Stimulated activated CD8-positive, alpha-beta memory T cell treated with anti-CD3 and anti-CD28 coated beads, Interleukin-15, amount 100 ng/mL, for 4 hours (primary cell): ENCODE measurements at places on chromosomes 1 and 21.

DNA sequence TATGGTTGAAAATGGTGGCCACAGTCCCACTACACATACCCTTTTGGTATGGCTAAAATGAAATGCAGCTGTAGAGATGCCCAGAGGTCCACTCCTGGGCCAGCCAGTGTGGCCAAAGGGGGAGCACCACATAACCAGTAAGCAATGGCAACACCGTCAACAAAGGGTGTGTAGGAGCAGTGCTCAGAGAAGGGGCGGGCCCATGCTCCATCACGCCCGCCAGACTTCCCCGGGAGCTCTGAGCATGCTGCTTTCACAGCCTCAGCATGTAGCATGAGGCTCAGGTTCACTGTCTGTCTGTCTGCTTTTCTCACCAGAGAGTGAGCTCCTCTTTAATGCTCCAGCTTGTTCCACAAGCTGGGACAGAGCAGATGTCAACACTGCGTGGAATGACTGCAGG lies 537.6 kb downstream of the MATN1 start:
- no peak for DNase-seq

GRCh38 chr1:243745356-243745755 lies 104.7 kb downstream of the AKT3 start:
- DNase-seq = no peak

DNA sequence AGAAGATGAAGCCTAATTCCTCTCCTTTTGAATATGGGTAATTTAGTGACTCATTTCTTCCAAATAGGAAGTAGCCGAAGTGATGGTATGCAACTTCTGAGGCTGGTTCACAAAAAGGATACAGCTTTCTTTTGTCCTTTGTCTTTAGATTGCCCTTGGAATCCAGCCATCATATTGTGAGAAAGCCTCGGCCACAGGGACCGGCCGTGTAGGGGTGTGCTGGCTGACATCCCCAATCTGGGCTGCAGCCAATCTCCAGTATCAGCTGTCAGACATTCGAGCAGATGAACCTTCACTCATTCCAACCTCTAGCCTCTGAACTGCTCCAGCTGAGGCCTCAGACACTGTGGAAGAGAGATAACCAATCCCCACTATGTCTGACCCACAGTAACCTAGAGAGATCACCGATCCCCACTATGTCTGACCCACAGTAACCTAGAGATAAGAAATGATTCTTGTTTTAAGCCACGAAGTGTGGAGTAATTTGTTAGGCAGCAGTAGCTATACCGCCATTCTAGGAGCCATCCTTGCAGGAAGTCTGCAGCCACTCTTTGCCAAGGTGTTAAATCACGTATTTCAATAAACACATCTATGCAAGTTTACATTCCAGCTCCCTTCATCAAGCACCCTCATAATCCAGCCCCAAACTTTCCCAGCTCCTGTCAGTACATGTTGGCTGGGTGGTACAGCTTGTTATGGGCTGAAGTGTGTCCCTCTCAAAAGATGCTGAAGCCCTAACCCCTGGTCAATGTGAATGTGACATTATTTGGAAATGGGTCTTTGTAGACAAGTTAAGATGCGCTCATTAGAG lies 2.9 kb upstream of the DIP2A start:
- DNase-seq = no peak

DNA sequence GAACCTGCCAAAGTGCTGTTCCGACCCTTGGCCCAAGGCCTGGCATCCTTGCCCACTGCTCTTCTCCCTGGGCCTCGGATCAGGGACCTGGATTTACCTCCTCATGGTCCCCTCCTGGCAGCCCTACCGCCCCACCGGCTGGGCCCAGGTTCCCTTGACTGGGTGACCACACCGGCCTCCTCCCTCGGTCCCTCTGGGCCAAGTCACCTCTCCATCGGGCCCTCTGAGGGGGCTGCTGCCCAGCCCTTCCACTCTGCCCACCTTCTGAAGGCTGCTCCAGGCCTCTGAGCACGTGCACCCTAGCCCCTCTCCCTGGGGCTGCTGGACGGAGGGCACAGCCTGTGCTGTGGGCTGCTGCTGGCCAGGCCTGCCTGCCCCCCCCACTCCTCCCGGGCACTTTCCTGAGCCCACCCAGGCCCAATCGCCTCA lies 9.3 kb upstream of the MMEL1 start:
- DNase-seq = no peak

DNA sequence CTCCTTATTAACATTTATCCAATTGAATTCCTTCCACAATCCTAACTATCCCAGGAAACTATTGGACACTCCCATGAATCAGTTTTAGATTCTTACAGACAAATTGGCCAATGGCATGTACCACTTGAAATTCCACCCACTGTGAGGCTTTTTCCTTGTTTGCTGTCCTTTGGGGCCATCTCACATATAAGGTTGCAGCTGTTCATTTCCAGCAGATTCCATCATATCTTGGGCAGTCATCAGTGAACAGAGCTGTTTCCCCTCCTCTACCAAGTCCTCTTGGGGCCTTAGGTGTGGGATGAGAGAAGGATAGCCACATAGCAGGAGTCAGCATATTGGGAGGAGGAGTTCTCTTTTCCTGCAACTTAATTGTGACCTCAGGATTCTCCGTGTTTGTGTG lies 109.1 kb downstream of the HHAT start:
- DNase-seq = no peak
